CD4-positive, alpha-beta T cell (primary cell): ENCODE measurements at places on chromosomes 5 and 9. TPM values are rescaled to one million over a fixed set of nuclear protein-coding genes. Genes with fewer than 3 reads are reported as not detected.
A peak's percentile ranks its signal among the peaks of the same experiment; 100 is the strongest.

DNA sequence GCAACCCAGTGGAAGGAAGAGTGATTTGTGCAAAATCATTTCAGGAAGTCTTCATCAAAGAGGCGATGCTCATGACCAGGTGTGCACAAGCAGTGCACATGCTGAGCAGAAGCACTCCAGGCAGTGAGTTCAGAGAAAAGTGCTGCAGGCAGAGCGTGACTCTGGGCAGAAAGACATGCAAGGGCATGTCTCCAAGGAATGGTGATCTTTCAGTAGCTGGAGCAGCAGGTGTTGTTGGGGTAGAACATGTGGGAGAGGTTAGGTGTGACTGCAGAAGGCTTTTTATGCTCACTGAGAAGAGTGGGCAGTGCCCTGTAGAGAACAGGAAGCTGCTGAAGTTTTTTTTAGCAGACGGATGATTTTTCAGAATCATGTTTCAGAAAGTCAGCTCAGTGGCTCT, 545.4 kb upstream of the TLE4 start:
- no peak for DNase-seq

GRCh38 chr9:110160685-110161084, 47.3 kb downstream of the C9orf152 start:
- no peak for DNase-seq

GRCh38 chr5:84597904-84598303, 213.2 kb upstream of the EDIL3 start:
- DNase-seq = no peak

- DNase-seq = no peak
These were observed 13.9 kb downstream of the NR2F1 start for GRCh38 chr5:93596676-93597490.

GRCh38 chr9:131722255-131722654, 17.6 kb downstream of the RAPGEF1 start:
- DNase-seq = no peak

- no peak for DNase-seq
These were observed 19.7 kb downstream of the ANXA2R start for GRCh38 chr5:43020399-43020746.

- no peak for DNase-seq
These were observed 29.4 kb upstream of the GDNF start for GRCh38 chr5:37869216-37869615.

DNA sequence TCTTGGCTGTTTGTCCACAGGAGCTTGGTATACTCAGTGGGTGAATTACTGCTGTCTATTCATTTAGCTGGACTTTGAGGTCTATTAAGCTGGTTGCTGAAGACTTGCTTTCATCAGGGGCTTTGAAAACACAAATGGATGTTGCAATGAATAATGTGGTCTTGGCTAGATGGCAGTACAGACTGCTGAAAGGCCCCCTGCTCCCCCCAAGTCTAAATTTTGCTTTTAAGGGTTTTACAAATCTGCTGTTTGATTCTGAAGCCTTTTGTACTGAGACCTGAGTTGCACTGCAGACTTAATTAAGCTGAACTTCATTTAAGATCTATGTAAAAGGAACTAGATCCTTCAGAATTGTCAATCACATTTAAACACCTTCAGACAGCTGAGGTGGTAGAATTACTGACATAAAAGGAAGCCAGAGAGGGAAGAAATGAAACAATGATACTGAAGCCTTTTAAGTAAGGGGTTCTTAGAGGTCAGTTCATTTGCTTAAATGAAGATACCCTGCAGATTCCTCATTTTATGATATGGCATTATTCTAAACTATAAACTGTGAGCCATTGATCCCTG, 37.3 kb downstream of the KCTD16 start:
- DNase-seq = no peak

DNA sequence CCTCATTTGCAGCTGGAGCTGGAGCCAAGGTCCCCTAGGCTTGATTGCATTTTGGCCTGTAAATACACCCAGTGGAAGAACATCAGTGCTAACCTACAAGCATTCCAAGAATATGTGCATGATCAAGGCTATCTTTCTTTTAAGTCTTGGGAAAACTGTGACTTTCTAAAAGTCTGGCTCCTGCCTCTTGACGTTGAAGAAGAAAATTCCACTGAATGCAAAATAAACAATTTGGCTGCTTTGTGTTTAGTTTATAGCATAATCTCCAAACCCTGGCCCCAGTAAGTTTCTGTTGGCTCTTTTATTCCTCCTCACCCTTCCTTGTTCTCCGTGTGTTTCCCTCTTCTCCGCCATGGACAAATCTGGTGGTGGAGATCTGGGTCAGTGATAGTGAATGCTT, 109.3 kb upstream of the TLE1 start:
- no peak for DNase-seq

DNA sequence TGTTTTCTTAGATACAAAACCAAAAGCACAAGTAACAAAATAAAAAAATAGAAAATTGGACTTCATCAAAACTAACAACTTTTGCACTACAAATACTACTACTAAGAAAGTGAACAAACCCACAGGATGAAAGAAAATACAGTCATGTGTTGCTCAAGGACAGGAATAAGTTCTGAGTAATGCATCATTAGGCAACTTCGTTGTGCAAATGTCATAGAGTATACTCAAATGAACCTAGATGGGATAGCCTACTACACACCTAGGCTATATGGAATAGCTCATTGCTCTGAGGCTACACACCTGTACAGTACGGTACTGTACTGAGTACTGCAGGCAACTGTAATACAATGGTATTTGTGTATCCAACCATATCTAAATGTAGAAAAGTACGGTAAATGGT, 88.3 kb downstream of the RAPGEF1 start:
- no peak for DNase-seq

GRCh38 chr9:133647148-133647547, 11.0 kb downstream of the DBH start:
- no peak for DNase-seq

GRCh38 chr9:126523611-126524111, 90.1 kb upstream of the LMX1B start:
- DNase-seq = no peak

- no peak for DNase-seq
These were observed 113.3 kb downstream of the MTREX start for GRCh38 chr5:55421074-55421529.

- DNase-seq = no peak
These were observed 213.9 kb upstream of the TRPC7 start for GRCh38 chr5:136579238-136579637.

GRCh38 chr9:100216178-100216787, 117.2 kb downstream of the INVS start:
- peak; percentile 76 for DNase-seq

DNA sequence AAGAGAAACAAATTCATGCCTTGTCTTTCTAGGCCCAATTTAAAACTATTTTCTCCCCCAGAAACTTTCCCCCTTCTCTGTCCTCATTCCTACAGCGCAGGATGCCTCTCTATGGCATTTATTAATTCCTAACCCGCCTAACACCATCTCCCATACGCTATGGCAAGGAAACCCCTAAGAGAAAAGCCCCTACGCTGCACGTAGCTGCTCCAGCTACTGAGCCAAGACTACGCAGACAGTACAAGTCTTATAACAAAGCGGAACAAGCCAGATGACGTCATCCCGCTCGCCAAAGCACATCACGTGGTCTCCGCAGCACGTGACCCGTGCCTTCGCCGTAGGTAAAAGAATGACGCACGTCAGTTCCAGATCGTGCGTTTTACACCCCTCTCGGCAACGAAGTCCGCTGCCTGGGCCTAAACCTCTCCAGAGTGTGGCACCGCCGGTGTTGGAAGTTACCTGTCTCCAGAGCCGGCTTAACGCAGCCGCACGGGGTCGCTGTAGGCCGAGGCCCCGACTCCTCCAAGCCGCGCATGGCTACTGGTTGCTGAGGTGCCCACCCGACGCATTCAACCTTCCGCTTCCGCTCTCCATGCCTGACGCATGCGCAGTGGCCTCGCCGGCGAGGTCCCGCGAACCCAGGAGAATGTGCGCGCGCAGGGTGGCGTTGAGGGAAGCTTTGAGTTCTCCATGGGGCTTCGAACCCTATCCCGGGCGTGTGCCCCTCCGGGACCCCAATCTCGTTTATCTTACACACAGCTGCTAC, at the start of gene TRMO:
Gene TRMO, minus strand, starts transcription at position 542 of the 766 bp plus-strand sequence. Its CDS starts 7 bp downstream, at position 535.
- peak; percentile 100 for DNase-seq

GRCh38 chr5:155729684-155730059, 597.3 kb upstream of the SGCD start:
- no peak for DNase-seq

GRCh38 chr9:117325110-117325731, 89.6 kb downstream of the ASTN2 start:
- no peak for DNase-seq

DNA sequence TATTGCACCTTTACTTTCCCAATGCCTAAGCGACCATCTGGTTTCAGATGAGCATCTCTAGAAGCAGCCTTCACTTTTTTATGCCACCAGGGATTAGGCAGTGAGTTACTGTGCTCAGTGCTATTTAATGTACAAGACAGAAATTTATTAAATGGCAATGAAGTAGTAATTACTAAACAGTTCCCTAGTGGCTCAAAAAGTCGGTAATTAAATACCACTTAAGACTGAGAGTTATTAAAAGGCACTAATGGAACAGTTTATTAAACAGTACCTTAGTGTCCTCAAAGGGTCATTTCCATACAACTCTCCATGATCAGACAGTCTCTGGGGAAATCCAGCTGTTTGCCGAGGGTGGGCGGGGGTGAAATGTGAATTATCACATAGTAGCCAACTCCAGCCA, 42.3 kb downstream of the LHFPL2 start:
- DNase-seq = no peak

GRCh38 chr9:26502311-26502710, 390.3 kb downstream of the CAAP1 start:
- DNase-seq = no peak

DNA sequence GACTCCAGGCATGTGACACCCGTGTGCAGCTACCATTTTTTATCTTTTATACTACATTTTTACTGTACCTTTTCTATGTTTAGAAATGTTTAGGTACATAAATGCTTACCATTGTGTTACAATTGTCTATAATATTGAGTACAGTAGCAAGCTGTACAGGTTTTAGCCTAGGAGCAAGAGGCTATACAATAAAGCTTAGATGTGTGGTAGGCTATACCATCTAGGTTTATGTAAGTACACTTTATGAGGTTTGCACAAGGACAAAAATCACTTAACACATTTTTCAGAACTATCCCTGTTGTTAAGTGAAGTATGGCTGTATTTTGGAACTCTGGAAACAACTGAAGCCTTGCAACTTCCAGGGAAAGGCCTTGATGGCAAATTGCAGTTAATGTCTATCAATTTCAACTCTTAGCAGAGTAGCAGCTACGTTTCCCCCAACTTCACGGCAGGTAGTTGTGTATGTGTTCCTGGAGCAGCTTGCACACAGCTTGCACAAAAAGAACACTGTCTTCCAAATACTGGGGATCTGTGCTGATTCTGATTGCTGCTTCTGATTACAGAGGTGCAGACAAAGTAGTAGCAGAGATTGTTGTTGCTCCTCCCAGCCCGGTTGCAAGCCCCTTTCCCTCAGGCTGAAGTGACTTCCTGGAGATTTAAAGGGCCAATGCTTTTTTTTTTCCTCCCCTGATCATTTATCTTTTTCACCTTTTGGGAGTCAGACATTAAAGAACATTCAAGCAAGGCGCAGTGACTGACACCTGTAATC, 30.0 kb downstream of the SIL1 start:
- DNase-seq = no peak

DNA sequence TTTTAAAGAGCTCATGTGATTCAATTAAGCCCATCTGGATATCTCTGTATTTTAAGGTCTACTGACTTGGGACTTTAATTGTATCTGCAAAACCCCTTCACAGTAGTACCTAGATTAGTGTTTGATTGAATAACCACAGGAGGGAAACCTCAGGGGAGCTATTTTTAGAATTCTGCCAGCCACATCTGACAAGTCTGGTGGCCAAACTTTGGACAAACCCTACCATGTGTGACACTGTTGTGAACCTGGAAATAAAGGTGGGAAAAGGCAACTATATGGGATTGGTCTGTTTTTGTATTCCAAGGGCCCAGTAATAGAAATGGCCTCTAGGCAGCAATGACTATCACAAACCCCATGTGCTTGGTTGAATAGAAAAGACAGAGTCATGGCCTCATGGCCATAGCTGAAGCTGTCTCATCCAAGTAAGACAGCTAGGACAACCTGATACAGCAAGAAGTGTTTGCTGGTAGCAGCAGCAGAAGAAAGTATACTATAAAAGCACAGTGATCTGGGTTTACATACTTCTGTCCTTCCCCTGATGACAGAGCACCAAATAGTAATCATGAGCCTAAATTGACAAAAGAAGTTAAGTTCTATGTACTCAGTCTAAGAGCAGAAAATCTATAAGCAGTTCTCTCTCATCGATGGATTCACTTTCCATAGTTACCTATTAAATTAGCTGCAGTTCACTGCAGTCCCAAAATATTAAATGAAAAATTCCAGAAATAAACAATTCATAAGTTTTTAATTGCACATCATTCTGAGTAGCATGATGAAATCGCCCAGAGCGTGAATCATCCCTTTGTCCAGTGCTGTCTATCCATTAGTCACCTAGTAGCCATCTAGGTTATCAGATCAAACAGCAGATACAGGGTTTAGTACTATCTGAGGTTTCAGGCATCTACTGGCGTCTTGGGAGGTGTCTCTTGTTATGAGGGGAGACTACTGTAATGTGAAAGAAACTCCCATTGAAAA, 189.8 kb downstream of the ARHGAP26 start:
- DNase-seq = no peak

DNA sequence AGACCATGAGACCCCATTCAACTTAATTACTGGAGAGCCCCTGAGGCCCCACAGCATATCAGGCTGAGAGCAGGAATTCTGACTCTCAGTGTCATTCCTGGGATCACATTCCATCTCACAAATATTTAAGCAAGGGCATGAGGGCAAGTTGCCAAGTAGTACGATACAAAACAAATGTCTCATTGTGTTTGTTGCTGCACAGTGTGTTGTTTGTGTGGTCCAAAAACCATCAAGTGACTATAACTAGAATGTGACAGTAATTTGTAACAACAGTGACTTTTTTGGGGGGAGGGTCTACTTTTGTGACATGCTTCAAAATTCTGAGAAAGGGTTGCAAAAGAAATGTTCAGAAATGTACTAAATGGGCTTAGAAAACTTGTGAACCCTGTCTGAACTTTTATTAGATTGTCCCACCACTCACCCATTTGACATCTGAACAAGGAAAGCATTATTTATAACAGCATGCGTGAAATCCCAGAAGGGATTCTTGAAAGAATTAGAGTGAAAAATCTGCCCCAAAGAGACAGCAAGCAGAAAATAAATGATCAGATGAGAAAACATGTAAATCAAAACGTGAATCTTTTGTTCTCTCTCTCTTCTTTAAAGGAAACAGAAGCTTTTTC, 347.0 kb downstream of the NTRK2 start:
- DNase-seq = no peak

PCDHB16 gene
- not detected for total RNA-seq

PCA3 gene
- total RNA-seq = not detected

FAT2 gene
- not detected for total RNA-seq

STK10 gene
- total RNA-seq = 229 TPM

DBH gene
- 1.7 TPM for total RNA-seq

LCN1 gene
- not detected for total RNA-seq

MPDZ gene
- total RNA-seq = not detected

QRFP gene
- not detected for total RNA-seq

STPG3 gene
- not detected for total RNA-seq

LYSMD3 gene
- 32.8 TPM for total RNA-seq

HMHB1 gene
- not detected for total RNA-seq

ANKRD18B gene
- total RNA-seq = 0.61 TPM

ACOT12 gene
- total RNA-seq = 0.44 TPM

DCAF12 gene
- 5.9 TPM for total RNA-seq

SURF6 gene
- total RNA-seq = 15.9 TPM

SAPCD2 gene
- 0.19 TPM for total RNA-seq
